ENCODE measurements at places on chromosomes 7 and 10.

- DNase-seq, result no peak
These were observed 33.9 kb downstream of the CHN2 start for GRCh38 chr7:29228289-29229011.

DNA sequence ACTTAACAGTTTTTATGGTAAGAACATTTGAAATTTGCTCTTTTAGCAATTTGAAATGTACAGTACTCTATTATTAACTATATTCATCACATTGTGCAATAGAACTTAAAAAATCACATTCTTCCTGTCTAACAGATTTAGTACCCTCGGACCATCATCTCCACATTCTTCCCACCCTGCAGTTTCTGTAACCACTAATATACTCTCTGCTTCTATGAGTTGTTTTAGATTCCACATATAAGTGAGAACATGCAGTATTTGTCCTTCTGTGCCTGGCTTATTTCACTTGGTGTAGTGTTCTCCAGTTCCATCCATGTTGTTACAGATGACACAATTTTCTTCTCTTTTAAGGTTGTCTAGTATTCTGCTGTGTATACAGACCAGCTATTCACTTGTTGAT lies 88.9 kb upstream of the SEC61G start:
- DNase-seq, result no peak

DNA sequence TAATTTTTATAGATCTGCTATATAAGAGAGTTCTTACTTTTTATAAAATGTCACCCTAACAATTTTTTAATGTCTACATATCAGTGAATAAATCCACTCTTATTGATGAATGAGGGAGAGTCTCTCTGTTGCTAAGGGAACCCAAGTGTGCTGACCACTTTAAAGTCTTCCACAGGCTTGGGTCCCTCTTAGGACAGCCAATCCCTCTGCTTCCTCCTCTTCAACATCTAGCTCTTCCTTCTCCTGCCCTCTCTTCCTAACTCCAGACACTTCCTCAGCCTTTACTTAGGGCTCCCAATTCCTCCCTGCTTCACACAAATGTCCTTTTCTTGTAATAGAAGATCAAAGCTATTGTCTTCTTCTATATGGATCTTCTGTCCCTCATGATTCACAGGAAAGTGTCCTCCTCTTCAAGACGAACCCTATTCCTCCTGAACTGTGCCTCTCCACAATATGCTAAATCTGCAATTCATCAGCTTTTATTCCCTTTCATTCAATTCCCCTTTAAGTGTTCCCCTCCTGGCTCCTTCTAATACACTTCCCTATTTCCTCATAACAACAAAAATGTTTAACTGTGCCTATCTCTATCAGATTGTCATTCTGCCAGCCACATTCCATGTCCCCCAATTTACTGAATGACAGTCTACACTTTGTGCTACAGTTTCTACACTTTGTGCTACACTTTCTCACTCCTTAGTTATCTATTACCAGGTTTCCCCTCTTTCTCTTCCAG lies 37.7 kb downstream of the CDK6 start:
- no peak for DNase-seq

DNA sequence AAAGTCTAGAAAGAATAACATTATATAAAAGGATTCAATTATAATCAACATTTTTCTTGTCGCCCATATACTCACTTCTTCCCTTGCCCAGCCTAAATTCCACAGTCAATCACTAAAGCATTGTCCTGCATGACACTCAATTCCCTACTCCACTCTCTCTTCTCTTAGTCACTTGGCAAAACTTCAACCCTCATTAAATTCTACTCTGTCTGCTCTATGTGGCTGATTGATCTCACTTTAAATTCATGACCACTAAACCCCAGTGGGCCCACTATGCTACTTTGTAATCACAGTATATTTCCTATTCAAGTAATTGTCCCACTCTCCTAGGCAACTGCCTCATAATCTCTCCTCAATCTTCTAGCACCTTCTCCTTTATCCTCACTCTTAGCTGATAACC lies 54.1 kb downstream of the MTERF1 start:
- DNase-seq, result no peak

GRCh38 chr7:133530682-133531081 lies 277.8 kb downstream of the EXOC4 start:
- DNase-seq, result peak; percentile 73

GRCh38 chr10:81179805-81180452 lies 642.2 kb downstream of the SH2D4B start:
- DNase-seq, result peak; percentile 1

DNA sequence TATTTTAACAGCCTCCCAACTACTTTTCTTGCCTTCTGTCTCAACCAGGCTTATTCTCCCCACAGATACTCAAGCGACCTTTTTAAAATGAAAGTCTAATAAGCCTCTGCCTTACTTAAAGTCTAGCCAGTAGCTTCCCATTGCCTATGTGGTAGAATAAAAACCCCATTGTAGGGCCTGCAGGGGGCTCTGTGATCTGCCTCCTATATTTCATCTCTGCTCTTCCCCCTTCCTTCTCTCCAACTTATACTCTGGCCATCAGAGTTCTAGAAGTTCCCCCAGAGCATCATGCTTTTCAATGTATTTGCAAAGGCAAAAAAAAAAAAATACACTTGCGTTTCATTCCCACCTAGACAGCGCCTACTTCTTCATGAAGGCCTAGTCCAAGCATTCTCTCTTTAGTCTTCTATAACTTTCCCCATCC lies 167.7 kb upstream of the ADO start:
- no peak for DNase-seq

DNA sequence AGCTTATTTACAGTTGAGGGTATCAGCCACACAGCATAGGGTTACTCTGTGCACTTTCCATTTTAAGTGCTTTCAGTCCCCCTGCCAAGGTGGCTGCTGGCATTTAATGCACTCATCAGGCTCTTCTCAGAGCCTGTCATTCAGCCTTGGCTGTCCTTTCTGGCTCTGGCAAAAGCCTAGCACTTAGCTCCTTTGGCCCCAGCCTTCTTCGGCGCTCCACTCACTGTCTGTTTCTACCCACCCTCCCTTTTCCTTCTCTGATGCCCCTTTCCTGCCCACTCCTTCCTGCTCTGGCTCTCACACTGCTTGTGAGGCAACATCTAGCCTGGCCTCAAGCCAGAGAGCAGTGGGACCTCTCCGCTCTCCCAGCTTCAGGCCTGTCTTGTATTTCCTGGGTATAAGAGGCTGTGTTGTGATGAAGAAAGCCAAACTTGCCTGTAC lies 60.2 kb downstream of the WIPF3 start:
- DNase-seq, result peak; percentile 26

DNA sequence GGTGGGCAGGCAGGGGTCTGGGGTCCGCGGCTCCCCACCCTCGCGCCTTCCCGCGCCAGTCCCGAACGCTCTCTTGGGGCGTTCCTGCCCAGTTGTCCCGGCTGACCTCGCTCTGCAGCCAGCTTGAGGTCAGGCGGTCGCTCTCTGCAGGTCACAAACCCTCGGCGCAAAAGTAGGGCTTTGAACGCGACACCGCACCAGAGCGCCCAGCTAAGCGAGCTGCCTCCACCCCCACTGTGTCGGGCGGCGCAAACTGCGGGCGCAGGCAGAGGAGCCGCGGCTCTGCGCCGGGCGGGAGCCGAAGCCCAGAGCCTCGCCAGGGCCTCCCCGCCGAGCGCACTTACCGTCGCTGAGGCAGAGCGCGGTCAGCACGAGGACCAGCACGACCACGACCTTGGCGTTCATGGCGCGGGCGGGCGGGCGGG lies 284 bp downstream of the CXCL12 start:
- peak; percentile 42 for DNase-seq

DNA sequence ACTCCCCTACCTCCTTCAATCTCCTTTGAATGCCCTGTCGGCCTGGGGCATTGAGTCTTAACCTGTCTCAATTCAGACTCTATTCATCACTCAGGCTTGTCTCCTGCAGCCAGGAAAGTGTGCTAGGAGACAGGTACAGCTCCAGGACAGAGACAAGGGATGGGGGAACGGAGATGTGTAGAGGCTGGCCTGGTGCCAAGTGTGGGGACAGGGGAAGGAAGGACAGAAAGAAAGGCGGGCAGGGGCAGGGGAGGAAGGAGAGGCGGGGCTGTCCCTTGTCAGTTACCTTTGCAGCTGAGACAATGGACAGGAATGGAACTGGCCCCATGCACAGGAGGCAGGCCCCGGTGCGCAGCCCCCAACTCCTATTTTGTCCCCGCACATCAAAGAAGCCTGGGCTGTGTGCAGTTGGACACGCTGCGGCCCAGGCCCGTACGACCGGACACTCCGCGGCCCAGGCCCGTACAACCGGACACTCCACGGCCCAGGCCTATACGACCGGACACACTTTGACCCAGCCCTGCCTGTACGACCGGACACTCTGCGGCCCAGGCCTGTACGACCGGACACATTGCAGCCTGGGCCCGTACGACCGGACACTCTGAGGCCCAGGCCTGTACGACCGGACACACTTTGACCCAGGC lies 36.9 kb downstream of the CHST15 start:
- DNase-seq, result no peak

- peak; percentile 56 for DNase-seq
These were observed 38.0 kb upstream of the CACNA2D1 start for GRCh38 chr7:82481499-82482097.

- DNase-seq, result no peak
These were observed 23.9 kb downstream of the CUL1 start for GRCh38 chr7:148722340-148723165.

DNA sequence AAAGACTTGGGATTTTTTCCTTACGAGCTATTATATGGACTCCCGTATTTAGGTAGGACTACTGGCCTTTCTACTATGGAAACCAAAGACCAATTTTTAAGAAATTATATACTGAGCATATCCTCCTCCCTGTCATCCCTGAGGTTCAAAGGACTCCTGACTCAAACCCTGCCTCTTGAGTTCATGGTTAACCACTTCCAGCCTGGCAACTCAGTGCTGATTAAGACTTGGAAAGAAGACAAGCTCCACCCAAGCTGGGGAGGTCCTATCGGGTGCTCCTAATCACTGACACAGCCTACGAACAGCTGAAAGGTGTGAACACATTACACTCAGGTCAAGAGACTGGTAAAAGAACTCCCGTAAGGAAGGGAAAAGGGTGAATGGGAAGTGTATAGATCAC lies 66.8 kb downstream of the LYZL2 start:
- DNase-seq, result no peak

GRCh38 chr7:1083729-1084657 lies 3.9 kb upstream of the GPER1 start:
- DNase-seq, result no peak

- no peak for DNase-seq
These were observed 6.3 kb upstream of the EMX2 start for GRCh38 chr10:117536072-117536865.

DNA sequence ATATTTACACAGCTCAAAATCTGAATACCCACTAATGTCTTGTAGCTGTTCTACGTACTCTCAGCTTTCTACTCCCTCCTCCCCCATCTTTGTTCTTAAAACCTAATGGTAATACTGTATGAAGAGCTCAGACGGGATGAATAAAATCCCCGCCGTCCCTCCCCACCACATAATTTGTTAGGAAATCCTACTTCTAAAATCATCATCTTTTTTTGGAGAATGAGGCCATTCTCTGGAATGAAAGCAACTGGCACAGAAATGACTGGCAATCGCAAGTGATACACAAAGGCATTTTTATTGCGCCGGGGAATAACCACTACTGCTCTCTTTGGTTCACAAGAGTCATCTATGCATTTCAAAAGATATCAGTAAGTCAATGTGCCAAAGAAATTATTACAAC lies 27.3 kb downstream of the SLC35B4 start:
- peak; percentile 10 for DNase-seq

Data from foreskin fibroblast (primary cell).